ENCODE measurements at places on chromosomes 2 and 18.

- DNase-seq: no peak
Measured at GRCh38 chr2:128786316-128786715, 467.6 kb upstream of the HS6ST1 start.

DNA sequence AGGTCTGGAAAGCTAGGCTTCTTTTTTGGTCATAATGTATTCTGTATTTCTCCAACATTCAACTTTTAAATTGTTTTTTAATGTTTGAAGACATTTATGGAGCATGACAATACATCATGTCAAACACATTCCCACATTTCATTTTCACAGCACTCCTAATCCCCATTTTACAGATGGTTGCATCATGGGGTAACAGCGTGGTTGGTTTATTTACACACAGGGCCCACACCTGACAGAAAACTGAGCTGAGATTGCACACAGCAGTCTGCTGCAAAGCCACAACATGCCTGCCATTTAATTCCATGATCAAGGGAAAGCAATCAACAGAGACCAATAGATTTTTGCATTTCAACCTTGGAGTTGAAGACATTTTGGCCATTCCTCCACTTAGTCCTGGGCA is 335.7 kb upstream of the MGAT5 start:
- no peak for DNase-seq

GRCh38 chr2:37771600-37772088 is 100.2 kb upstream of the CDC42EP3 start:
- DNase-seq: peak; percentile 84

DNA sequence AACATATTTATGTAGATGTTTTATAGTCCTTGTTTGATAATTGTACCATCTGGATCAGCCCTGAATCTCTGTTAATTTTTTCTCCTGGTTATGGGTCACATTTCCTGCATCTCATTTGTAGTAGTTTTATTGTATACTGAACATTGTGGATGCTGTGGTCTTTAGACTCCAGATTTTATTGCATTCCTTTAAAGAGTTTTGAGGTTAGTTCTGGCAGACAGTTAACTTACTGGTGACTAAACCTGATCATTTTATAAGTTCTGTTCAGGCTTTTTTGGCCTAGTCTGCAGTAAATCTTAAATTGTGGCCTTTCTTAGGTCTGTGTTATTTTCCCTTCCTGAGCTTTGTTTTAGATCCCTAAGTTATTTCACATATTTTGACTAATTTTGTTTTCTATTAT is 84.3 kb downstream of the FANCL start:
- peak; percentile 76 for DNase-seq

- no peak for DNase-seq
Measured at GRCh38 chr2:24102677-24103076, 18.0 kb upstream of the TP53I3 start.

- DNase-seq: no peak
Measured at GRCh38 chr18:79772865-79773696, 24.7 kb upstream of the KCNG2 start.

- peak; percentile 51 for DNase-seq
Measured at GRCh38 chr18:60446821-60447220, 74.2 kb upstream of the MC4R start.

DNA sequence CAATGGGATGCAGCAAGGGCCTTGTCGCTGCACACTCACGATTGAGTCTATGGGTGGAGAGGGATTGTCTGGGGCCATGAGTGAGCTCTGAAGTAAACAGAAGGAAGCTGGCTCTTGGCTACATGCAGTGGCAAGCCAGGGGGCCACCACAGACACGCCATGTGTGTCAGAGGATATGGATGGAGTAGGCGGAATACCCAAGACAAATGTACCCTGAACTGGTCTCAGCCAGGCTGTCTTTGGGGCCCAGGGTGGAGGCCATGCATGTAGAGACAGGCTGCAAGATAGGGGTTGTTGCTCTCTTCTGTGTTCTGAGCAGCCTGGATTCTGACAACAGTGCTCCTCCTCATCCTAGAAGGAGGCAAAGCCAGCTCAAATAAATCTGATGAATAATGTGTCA is 24.0 kb upstream of the ITGA6 start:
- no peak for DNase-seq

DNA sequence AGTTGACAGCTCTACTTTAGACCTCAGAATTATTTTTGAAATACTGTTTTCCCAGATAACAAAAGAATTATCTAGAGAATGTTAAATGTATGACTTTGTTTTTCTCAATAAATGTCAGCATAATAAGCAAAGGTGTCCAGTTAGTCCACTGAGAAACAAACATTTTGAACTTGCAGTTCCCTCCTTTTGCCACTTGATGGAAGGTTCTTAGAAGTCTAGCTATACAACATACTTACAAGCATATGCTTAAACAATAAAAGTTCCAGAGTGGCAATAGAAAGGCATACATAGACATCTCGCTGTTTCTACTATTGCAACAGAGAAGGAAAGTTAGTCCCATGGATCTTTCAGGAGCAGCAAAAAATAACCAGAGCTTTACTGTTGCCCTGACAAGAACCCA is 11.8 kb downstream of the NDUFA10 start:
- DNase-seq: peak; percentile 8

DNA sequence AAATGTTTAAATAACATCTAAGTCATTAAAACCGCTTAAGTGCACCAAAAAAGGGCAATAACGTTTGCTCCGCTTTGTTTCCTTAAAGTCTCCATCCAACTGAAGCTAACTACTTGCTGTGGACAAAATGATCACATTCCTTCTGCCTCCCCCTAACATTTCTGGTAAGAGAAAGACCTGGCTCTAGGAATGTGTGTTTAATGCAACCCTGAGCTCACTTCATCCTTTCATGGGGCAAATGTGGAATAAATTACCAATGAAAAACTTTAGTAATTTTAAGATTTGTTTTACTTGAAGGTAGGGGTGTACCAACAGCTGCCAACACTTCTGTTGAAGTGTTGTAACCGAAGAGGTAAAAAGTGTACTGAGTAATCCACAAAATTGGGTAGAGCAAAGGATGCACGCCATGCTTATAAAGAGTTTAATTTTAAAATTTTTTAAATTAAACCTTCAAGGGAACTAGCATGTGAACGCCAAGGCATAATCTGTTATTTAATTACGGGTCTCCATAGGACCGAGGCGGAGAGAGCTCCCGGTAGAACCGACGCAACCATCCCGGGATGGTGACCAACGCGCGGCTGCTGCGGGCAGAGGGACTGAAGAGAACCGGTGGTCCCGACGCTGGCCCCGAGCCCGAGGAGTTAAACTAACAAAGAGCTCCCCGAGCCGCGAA is 1.1 kb downstream of the HNRNPLL start:
- DNase-seq: peak; percentile 45

DNA sequence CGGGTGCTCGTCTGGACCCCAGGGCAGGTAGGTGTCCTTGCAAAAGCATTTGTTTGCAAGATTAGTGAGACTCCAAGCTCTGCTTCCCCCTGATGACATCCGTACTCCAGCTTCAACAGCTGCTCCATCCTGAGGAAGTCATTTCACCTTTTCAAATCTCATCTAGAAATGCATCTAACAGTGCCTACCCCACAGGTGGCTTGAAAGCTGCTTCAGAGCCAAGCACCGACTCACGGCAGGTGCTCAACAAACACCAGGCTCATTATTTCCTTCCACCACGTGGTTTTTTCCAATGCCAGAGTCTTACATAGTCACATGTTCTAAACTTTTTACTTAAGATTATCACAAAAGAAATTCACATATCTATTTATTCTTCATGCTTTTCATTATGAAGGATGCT is 31.9 kb downstream of the CNGA3 start:
- DNase-seq: no peak

- no peak for DNase-seq
Measured at GRCh38 chr2:240305369-240305962, 130.0 kb upstream of the GPC1 start.

DNA sequence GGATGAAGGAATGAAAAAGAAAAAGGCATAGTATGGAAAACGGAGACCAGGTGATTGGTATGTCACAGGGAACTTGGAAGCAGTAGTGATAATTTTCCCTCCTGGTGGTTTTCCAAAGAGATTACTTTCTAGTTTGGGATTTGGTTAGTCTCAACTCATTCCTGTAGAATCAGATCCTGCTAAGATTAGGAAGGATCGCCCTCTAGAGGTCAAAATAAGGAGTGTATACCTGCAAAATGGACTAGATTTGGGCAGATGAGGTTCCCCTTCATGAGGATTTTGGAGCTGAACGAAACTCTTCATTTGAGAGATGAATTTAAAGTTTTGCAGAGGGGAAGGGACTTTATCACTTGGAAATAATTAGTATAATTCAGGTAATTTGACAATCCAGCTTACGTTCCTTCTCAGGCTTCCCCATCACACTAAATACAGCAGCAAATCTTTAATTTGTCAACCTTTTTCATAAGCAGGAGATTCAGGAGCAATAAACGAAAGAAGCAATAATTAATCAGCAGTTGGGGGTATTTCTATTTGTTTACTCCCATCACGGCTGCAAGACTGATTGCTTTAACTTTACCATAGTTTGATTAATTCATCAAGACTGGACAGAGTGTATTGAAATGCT is 65.2 kb downstream of the CCDC195 start:
- DNase-seq: peak; percentile 47

GRCh38 chr18:40412410-40412809 is 1542.6 kb upstream of the PIK3C3 start:
- no peak for DNase-seq

GRCh38 chr2:46294176-46294836 is 2.9 kb upstream of the EPAS1 start:
- DNase-seq: no peak

GRCh38 chr2:46970334-46971288 is 55.0 kb upstream of the MCFD2 start:
- peak; percentile 62 for DNase-seq

GRCh38 chr18:616380-616995 is 19.7 kb downstream of the CLUL1 start:
- peak; percentile 62 for DNase-seq

DNA sequence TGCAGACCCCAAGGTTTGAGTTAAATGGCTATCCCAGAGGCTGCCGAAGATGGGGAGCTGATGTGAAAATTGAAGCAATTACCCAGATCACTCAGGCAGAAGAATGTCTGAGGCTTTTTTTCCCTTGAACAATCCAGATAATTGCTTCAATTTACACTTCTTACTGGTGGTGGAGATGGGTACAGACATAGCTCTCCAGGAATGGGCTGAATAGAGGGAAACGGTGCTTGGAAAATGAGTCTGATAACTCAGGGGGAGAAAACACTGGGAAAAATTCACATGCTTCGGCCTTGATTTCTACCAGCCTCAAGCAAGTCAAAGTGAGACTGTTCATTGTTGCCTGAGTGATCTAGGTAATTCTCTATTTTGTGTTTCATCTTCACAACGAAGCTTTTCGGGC is 9.5 kb upstream of the KIF5C start:
- no peak for DNase-seq

GRCh38 chr18:41842886-41843285 is 112.1 kb upstream of the PIK3C3 start:
- DNase-seq: no peak

DNA sequence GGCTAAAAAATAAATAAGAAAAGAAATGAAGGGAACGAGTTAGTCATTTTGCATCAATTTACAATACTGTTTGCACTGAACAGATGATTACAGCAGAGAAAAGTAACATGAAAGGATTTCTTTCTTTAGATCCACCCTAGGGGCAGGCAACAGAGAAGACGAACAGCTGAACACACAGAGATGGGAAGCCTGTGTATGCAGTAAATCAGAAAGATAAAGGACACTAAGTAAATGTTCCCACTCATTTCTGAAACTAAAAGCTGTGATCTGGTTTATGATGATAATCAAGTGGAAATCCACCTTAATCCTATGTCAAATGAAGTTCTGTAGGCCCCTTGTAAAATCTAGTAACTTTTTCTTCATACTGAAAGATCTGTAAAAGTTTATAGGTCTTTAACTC is 54.2 kb downstream of the AKAIN1 start:
- no peak for DNase-seq

- peak; percentile 78 for DNase-seq
Measured at GRCh38 chr18:35436076-35436649, 59.0 kb upstream of the ZNF396 start.

DNA sequence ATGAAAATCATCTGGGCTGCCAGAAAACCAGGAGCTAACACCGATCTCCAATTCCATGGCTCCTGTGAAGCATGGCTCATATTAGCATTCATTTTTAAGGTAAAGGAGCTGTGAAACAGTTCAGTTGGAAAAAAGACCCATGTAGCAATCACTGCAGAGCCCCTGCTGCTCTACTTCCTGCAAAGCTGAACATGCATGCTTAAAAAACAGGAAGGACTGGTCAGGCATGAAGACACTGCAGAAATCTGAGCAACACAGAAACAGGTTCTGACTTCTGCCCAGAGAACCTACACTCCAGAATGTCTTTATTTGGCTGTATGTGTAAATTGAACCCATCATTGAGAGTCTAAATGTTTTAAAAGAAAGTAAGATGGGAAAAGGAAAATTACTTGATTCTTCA is 950.6 kb downstream of the DCDC2C start:
- no peak for DNase-seq

- peak; percentile 3 for DNase-seq
Measured at GRCh38 chr2:175930504-175930903, 71.6 kb downstream of the LNPK start.

DNA sequence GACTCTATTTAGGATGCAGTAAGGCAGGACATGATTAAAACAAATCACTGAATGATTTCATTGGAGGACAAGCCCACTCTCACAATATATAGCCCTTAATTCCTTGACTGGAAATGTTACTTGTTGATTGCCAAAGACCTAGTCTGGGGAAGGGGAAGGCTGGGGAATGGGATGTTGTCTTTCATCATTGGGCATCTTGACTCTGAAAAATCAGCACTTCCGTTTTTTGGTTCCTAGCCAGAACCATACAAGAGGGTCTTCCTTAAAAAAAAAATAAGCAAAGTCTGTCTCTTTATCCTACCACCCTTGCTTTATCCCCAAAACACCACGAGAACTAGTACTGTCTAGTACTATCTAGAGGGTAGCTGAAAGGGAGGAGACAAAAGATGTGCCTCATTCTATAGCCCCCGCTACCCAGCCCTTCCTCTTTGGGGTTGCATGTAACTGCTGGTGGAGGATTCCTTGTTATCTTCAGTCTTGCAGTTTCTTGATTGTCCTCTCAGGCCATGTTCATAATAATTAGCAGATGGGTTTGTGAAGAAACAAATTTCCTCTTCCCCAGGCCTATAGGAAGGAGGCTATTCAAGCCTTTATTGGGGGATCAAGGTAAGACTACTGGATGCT is 55.8 kb downstream of the NEMP2 start:
- DNase-seq: no peak

- no peak for DNase-seq
Measured at GRCh38 chr18:35059280-35059927, 18.2 kb downstream of the MAPRE2 start.

GRCh38 chr2:223786236-223786635 is 51.1 kb downstream of the AP1S3 start:
- no peak for DNase-seq

GRCh38 chr2:21288739-21289520 is 165.2 kb downstream of the TDRD15 start:
- DNase-seq: no peak

GRCh38 chr2:134301928-134302260 is 48.0 kb downstream of the MGAT5 start:
- DNase-seq: no peak
